ENCODE measurements at places on chromosomes 1 and 21.

DNA sequence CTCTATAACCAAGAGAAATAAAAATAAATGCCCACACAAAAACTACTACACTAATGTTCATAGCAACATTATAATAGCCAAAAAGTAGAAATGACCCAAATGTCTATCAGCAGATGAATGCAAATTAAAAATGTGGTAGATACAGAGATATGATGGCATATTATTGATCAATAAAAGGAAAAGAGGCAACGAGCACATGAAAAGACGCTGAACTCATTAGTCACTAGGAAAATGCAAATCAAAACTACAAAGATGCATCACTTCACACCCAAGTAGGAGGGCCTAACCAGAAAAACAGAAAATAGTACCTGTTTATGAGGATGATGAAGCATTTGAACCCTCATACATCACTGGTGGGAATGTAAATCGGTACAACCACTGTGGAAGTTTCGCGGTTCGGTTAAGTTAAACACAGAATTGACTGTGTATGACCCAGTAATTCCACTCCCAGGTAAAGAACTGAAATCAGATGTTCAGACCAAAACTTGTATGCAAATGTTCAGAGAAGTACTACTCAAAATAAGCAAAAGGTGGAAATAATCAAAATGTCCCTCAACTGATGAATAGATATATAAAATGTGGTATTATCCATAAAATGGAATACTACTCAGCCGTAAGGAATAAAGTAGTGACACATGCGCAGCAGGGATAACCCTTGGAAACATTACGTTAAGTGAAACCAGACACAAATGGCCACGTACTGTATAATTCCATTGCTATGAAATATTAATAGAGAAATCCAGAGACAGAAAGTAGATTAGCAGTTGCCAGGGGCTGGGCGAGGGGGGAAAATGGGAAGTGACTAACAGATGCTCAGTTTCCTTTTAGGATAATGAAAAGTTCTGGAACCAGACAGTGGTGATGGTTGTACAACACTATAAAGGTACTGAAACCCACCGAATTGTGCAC, 3.1 kb downstream of the USP48 start:
- DNase-seq = no peak

GRCh38 chr1:169931795-169932231, 38.1 kb upstream of the SCYL3 start:
- DNase-seq = no peak

DNA sequence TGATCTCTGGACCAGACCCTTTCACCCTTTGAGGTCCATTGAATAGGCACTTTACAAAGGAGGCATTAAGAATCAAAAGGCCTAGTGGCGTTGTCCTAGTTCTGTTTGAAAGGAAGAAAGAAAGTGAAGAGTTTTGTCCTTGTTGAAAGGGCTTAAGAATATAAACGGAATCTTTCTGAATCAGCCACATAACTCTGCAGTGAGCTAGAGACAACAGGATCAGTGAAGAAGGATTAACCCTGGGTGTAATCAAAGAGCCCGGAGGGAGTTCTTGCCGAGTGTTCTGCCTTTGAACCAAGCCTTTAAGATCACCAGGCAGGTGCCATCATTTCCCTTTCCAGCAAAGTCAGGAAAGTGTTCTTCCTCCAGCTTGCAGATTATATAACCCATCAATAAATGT, 54.8 kb upstream of the CNTN2 start:
- no peak for DNase-seq

GRCh38 chr1:19033926-19034680, 77.6 kb upstream of the IFFO2 start:
- DNase-seq = no peak

DNA sequence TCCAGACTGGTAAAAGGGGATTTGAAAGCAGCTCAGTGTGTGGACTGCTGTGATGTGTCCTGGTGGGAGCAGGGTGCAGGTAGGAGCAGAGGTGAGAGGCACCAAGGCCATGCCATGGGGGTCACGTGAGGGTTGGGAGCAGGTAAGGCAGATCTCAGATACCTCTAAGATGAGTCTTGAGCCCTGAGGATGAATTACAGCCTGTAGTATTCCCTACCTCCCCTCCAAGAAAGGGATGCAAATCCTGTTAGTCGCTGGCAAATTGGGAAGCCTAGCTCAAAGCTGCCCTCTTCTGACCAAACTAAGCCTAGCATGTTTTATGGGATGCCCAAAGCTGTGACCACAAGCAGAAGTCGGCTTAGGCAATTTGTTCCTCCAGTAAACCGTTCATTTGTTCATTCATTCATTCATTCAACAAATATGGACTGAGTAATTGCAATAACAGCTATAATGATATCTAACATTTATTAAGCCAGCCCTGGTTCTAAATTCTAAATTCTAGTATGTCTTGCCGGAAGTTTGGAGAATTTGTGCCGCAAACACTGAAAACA, 3.9 kb upstream of the NUAK2 start:
- DNase-seq = peak; percentile 83

DNA sequence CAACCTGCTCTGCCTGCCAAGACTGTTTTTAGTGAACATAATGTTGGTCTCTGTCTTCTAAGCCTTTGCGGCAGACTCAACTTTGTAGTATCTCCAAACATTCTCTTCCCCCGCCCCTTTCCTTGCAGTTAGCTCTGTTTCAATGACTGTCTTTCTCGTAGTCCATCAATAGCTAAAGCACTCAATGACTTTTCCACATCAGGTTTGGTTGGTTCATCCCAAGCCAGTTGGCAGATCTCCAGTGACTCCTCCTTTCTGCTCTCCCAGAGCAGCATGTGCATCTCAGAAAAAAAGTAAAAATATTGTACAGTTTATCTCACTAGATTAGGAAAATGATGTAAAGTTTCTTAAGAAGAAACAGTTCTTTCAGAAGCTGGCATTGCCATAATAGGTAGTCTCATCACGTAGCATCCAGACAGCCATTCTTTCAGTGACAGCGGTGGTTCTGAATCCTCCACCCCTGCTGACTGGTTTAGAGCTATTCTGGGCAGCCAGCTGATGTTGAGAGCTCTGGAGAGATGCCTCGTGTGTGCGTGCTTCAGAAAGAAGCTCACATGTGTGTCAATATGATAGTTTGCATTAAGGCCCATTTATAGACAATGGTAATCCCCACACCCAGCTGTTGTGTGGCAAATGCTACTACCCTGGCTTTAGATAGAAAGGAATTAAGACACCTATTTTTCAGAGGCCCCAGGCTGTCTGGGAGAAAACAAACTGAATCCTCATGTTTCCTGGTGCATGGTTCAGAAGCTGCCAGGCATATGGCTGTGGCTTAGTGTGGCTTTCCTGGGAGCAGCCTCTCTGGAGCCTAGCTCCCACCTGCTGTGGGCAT, 53.2 kb downstream of the CNN3 start:
- no peak for DNase-seq

DNA sequence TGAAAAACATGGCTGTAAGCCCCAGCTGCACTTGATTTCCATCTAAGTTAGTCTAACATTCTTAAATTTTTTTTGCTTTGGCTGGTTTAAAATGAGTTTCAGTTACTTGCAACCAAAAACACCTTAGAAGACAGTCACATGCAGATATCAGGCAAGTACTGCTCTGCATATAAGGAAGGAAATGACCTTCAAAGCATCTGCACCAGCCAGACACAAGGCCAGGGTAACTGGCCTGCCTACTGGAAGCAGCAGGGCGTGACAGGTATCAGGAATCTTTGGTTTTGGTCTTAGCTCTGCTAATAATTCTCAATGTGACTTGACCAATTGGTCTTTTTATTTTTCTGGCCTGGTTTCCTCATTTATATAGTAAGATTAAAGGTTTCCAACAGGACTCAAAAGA, 33.5 kb downstream of the SCYL3 start:
- no peak for DNase-seq

DNA sequence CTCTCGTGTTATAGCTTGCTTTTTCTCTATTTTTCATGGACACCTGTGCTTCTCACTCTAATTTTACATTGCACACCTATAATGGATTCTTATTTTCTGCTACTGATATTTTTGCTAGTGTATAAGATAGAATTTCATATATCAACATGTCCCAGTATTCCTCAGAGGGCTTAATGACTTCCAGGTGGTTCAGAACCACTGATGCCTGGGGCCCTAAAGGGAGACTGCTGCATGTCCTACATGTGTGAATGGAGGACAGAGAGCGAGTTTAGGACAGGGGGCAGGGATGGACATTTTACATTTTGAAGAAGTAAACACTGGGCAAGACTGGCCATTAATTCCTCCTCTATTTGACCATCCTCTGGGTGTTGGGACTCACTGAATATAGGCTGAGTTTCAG, 100.6 kb downstream of the DISC1 start:
- DNase-seq = no peak

DNA sequence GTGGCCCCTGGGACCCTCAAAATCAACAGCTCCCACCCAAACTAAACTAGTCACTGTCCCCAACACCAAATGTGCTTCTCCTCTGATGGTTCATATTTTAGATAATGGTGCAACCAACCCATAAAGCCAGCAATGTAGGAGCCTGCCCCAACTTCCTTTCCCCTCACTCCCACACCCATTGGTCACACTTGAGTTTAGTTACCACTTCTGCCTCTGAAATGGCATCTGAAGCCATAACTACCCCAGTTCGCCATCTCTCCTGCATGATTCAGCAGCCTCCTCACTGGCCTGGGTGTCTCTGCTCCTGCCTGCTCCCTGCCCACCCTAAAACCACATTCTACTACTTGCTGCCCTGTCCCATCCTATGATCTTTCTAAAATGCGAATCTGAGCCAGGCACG, 3.4 kb upstream of the CDCP2 start:
- no peak for DNase-seq

Data from mesenchymal stem cell (in vitro differentiated cells and primary cell).